ENCODE measurements at places on chromosomes 11 and 22.
A peak's percentile ranks its signal among the peaks of the same experiment; 100 is the strongest.

GRCh38 chr11:536841-537621 is at the start of gene LRRC56:
TSS of gene LRRC56 (plus strand) at chr11:537527. CDS start at chr11:540685, 3,158 bp downstream.
- DNase-seq, result peak; percentile 77

- DNase-seq, result no peak
Observed at GRCh38 chr11:96107143-96107824, 183.4 kb upstream of the MTMR2 start.

- no peak for DNase-seq
Observed at GRCh38 chr11:128361451-128362020, 225.8 kb downstream of the ETS1 start.

DNA sequence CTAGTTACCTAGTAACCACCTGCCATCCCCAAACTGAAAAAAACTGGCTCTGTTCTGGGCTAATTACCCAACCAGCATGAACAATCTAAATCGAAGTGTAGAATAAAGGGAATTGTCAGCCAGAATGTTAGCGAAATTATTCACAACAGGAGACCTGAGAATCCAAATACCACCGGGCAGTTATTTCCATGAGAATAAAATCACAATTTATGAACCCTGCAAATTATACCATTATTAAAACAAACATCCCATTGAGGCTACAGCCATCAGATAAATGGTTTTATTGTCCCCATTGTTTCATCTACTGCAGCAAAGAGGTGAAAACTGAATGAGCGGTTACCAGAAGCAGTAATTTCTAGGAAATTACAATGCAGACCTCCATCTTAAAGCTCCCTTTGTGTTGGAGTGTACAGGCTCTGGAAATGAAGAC is 21.7 kb downstream of the FAM168A start:
- no peak for DNase-seq

DNA sequence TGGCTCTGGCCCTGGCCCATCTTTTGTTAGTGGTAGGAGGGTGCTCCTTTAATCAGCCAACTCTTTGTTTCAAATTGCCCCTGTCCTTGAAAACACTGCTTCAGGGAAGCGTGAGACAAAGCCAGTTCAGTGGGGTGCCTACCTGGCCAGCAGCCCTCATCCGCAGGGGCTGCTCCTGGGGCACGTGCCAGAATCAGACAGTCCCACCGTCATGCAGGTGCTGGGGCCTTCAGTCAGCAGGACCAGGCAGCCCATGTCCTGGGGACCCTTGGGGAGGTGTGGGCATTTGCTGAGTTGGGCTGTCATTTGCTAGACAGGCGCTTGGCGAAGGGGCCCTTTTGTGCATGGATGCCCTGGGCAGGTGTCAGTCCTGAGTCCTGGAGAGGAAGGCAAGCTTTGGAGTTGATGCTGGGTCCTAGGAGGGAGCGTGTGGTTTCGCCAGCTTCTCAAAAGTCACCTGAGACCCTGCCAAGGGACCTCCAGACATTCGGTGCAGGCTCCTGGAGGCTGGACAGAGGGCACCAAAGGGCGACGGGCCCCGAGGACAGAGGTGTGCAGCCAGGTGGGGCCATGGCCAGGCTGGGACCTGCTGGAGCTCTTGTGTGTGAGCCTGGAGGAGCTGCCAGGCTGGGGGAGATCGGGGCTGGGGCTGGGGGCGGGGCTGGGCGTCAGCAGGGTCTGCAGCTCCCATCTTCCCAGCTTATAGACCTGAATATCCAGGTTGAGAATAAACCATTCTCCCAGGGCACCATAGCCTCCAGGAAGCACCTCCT is 15.0 kb upstream of the RTN4R start:
- DNase-seq, result no peak

GRCh38 chr22:28009272-28009827 is 90.3 kb upstream of the PITPNB start:
- peak; percentile 89 for DNase-seq

GRCh38 chr22:44541671-44542319 is 43.8 kb upstream of the RTL6 start:
- no peak for DNase-seq

GRCh38 chr11:61507962-61508861 is at the start of gene LRRC10B:
TSS of gene LRRC10B (plus strand) at chr11:61508749. CDS start at chr11:61508999, 250 bp downstream.
- DNase-seq, result peak; percentile 66

DNA sequence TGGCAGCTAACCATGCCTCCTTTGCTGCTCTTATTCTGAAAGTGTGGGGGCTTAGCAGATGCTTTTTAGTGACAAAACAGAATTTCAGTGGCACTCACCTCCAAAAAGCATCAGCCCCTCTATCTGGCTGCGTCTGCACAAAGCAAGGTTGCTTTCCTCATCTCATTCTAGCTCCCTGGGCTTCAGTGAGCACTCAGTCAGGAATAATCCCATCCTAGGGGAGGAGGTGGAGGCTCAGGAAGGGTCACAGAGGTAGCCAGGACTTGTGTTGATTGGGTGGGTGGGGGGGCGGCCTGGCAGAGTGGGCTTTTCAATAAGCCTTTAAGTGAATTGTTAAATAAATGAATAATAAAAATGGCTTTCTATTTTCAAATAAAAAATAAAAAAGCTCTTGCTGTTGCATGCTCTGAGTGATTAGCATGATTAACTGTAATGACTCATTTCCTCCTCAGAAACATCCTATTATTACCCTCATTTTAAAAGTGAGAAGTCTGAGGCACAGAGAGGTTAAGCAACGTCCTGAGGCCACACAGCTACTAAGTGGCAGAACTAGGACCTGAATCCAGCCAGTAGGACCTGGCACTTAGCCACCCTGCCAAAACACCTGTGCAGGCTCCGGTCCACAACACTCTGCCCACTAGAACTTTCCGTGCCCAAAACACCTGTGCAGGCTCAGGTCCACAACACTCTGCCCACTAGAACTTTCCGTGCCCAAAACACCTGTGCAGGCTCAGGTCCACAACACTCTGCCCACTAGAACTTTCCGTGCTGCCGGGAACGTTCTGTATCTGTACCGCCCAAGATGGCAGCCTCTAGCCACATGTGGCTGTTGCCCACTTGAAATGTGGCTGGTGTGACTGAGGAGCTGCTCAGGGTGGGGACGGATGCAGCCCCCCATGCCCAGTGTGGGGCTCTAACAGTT is 5.5 kb downstream of the B3GAT1 start:
- no peak for DNase-seq

DNA sequence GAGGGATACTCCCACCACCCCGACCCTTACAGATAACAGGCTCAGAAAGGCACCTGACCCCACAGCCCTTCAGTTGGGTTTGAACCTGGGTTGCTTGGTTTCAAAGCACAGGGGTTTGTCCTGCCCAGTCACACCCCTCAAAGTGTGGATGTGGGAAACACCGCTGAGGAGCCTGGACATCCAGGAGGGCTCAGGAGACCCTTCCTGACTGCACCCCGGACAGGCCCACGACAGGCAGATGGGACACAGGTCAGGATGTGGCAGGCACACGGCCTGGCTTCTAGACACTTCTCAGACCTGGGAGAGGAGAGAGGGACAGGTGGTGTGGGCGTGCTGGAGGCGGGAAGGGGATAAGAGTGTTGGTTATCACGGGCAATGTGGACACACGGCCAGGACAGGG is 932.3 kb downstream of the BRD1 start:
- no peak for DNase-seq

- no peak for DNase-seq
Observed at GRCh38 chr11:112525844-112526590, 265.4 kb upstream of the PLET1 start.

DNA sequence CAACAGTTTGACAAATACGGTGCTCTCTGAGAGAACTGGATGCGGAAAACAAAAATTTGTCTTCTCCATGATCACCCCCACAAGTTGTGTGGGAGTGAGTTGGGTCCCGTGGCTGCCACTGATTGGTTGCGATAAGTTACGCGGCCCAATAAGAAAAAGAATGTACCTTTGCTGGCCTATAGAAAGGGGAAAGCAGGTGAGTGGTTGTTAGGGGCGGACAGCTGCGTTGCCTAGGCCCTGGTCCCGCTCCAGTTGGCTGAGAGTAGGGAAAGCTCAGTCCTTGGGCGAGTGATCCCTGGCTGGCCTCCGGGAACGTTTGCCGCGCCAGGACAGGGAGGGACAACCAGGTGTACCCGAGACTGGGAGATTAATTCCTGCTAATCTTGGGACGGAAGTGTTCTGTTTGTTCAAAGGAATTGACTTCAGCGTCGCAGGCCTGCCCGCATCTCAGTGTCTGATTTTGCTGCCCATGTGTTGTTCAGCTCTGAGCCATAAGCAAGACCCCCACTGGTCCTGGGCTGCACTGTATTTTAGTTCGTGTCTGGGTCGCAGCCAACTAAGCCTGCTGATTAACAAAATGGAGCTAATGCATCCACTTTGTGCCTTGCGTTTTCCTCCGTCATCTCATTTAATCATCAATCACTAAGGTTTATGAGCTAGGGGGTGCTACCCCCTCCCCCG is 773 bp upstream of the SYVN1 start:
- DNase-seq, result peak; percentile 89

DNA sequence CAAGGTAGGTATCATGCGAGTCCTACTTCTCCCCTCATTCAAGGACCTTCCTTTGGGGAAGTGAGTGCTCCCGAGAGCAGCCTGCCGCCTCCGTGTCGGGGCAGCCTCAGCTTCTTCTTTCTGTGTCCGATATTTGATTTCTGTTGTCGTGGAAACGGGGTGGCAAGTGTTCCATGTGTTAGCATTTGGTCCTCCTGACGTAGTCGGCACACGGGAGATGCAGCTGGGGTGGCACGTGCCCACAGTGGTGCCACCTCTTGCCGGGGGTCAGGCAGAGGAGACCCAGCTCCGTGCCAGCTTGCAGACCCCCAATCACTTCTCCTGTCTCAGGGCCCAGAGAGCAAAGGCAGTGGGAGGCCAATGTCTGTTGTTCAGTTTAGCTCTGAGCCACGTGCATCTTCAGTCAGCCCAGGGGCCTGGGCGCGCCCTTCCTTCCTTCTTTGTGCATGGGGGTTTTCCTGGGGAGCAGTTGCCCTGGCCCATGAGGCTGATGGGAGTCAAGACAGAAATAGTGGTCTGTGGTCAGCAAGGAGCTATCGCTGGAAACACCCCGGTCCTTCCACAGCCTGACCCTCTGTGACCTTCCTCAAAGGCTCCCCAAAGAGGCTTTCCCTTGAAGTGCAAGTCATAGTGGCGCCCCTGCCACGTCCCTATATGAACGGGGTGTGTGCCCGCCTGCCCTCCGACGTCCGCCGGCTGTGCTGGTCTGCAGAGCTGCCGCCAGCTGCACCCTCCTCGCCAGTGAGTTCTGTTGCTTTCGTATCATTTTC is 44.5 kb downstream of the PARVB start:
- no peak for DNase-seq

DNA sequence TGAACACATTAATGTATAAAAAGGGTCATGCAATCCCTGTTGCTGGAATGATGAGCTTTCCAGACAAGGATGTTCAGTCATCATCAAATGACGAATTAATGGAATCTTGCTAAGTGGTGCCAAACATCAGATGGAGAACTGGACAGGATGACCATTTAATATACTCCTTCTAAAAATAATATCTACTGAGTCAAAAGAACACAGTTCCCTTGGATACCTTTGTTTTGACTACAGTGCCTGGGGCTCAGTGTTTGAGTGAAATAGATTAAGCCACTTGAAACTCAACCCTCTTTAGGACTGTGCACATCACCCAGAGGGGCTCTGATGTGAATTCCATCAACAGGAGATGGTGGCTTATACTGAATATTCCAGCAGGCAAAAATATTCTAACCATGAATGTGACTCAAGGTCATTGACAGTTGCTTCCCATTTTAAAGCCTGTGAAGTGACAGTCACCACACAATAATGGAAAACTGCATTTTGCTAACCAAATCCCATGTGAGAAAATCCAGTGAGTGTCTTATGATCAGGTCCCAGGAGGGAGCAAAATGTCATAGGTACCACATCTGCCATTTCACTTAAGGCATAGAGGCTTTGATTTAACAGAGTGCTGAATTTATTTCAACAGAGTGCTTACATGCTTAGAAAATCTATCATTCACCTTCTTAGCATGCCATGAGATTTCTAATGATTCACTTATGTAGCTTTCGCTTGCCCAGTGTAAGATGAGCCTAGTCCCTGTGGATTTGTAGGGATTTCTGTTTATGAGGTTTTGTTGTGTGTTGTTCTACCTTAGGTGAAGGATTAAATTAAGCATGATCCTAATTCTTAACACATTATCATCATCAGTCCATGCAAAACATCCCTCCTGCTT is 41.3 kb upstream of the SLN start:
- DNase-seq, result no peak

DNA sequence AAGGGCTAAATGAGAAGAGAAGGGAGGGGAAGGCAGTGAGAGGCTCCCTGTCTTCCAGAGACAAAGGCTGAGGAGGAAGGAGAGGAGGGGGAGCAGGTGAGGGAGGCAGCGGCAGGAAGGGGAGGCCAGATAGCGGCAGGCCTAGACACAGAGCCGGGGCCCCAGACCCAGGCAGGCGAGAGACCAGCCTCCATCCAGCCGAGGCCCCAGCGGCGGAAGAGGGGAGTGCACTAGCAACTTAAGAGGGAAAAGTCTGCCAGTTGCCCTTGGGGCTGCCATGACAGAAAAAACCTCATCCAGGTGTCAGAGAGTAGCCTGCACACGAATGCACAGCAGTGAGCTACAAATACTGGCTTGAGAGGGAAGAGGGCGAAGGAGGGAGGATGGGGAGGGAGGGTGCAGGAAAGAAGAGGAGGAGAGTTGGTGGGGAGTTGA is 46.7 kb downstream of the IGLL1 start:
- DNase-seq, result peak; percentile 67

DNA sequence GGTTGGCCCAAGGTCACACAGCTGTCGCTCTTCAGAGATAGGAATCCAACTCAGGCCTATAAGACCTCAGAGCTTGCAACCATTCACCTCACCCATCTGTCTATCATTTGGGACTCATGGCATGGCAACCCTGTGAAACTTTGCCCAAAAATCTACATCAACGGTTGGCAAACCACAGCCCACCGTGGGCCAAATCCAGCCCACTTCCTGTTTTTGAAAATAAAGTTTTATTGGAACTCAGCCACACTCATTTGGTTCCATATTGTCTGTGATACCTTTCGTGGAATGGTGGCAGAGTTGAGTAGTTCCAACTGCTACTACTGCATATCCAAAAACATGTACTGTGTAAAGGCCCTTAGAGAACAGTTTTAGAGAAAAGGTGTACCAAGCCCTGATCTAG is 307.8 kb downstream of the MN1 start:
- no peak for DNase-seq

DNA sequence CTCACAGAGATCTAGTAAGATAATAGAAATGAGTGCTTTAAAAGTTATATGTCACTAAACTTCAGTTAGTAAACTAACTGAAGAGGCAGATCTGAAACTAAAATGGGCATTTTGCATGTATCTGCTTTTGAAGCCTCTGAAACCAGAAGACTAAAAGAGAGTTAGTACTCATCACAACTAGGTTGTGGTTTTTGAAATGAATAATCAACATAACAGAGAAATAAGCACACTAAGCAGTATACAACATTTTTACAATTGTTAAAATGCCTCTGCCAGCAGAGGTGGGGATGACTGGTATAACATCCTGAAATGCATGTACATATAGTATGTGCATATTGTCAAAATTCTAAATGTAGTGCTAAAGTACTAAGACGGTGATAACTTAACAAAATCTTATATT is 564.5 kb downstream of the DLG2 start:
- no peak for DNase-seq
